ENCODE measurements at places on chromosomes 5 and 9. TPM values are rescaled to one million over a fixed set of nuclear protein-coding genes. Genes with fewer than 3 reads are reported as not detected.

Gene CENPP
- total RNA-seq: 2.4 TPM

Gene SVEP1
- 134 TPM for total RNA-seq

Gene PRELID2
- 16.9 TPM for total RNA-seq

Gene EPB41L4B
- total RNA-seq: under 0.01 TPM

Gene NSUN2
- 38.5 TPM for total RNA-seq

Gene CRB2
- under 0.01 TPM for total RNA-seq

Gene SMIM32
- not detected for total RNA-seq

Gene ZNG1E
- 26.3 TPM for total RNA-seq

Gene EIF4E1B
- total RNA-seq: not detected

Gene SPATA31E1
- not detected for total RNA-seq

Gene PDZD2
- 0.43 TPM for total RNA-seq

Gene ZDHHC11B
- 0.09 TPM for total RNA-seq

Gene RAPGEF1
- 14.5 TPM for total RNA-seq

Gene PCDHA12
- 0.09 TPM for total RNA-seq

Gene NME5
- total RNA-seq: 1.6 TPM

Gene ACER2
- 1.3 TPM for total RNA-seq

Gene GKAP1
- 1.3 TPM for total RNA-seq

Gene MED22
- 9.5 TPM for total RNA-seq

Gene PDE6A
- not detected for total RNA-seq

Gene PCDHA9
- total RNA-seq: 0.18 TPM

Gene MAMDC2
- 3.0 TPM for total RNA-seq

Gene FOXD4L5
- under 0.01 TPM for total RNA-seq

Gene LVRN
- 0.28 TPM for total RNA-seq

Gene SLIT3
- total RNA-seq: 18.5 TPM

Gene ZFP37
- total RNA-seq: 2.3 TPM

Gene C8G
- not detected for total RNA-seq

Gene ZNF300
- total RNA-seq: 4.6 TPM

Gene DPH7
- 18.4 TPM for total RNA-seq

Gene PLPP7
- 6.8 TPM for total RNA-seq

Gene TMEM203
- 37.7 TPM for total RNA-seq

Gene LHX2
- total RNA-seq: not detected

Gene ITGA1
- total RNA-seq: 40.2 TPM

Gene TRPM3
- total RNA-seq: 0.85 TPM

Gene HEXB
- 371 TPM for total RNA-seq

Gene TAF11L10
- total RNA-seq: not detected

Gene CER1
- not detected for total RNA-seq

Data from smooth muscle cell of bladder (primary cell).